ENCODE measurements at places on chromosomes 12 and 14.

DNA sequence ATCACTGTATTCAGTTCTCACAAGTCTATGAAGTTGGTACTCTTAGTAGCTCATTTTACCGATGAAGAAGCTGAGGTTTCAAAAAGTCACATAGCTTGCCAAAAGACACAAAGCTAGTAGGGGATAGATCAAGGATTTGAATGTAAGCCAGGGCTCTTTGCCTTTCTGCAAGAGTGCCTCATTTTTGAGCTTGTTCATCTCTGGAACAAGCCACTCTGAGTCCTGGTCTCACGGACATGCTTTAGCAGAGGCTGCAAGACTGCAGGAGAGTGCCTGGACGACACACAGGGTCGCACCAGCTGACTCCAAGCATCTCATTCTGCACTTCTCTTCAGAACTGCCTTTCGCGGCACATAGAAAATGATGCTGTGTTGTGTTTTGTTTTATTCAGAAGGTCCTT lies 3.7 kb downstream of the NUAK1 start:
- DNase-seq = no peak

GRCh38 chr12:49809381-49809905 lies 18.8 kb downstream of the NCKAP5L start:
- no peak for DNase-seq

- no peak for DNase-seq
Observed at GRCh38 chr12:115423546-115423987, 739.6 kb upstream of the TBX3 start.

DNA sequence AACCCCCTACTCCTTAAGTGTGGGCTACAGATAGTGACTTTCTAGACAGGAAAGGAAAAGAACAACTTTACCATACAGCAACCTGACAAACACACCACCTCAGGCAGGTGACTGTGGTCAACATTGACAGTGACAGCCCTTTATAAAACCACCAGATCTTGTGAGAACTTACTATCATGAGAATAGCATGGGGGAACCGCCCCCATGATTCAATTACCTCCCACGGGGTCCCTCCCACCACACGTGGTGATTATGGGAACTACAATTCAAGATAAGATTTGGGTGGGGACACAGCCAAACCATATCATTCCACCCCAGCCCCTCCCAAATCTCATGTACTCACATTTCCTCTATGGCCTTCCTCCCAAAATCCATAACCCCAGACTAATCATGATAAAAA lies 16.3 kb downstream of the OR10P1 start:
- no peak for DNase-seq

DNA sequence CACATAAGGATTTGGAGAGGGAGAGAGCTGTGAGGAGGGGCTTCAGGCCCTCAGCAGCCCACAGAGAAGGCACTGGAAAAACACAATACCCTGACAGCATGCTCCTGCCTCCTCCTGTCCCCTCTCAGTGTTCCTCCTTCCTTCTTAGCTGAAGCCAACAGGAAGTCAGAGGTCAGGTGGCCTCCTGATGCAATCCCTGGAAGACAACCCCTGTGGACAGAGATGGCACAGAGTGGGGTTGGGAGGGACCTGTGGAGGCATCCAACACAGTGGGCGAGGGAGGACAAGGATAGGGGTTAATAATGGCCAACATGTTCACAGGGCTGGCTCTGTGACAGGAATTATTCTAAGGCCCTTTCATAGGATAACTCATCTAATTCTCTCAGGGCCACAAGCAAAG lies 15.4 kb upstream of the IFI27L2 start:
- DNase-seq = no peak

- DNase-seq = no peak
Observed at GRCh38 chr14:103432627-103433026, 47.4 kb downstream of the MARK3 start.

DNA sequence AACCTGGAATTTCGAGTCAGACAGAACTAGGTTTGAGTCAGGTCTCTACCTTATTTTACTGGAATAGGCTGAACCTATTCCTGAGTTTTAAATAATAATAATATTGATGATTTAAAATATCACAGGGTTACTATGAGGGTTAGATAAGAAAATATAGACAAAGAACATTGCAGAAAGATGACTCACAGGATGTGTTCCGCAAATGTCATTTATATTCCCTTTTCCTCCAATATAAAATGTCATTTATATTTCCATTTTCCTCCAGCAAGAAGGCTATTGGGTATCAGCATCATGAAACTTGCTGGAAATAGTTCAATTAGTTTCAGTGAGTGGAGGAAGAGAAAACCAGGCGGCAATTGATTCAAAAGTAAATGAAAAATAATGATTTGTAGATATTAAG lies 163.9 kb upstream of the RASSF8 start:
- no peak for DNase-seq

- no peak for DNase-seq
Observed at GRCh38 chr14:75631453-75631831, 29.2 kb downstream of the ERG28 start.

GRCh38 chr14:38929416-38929815 lies 173.6 kb downstream of the SEC23A start:
- DNase-seq = no peak

DNA sequence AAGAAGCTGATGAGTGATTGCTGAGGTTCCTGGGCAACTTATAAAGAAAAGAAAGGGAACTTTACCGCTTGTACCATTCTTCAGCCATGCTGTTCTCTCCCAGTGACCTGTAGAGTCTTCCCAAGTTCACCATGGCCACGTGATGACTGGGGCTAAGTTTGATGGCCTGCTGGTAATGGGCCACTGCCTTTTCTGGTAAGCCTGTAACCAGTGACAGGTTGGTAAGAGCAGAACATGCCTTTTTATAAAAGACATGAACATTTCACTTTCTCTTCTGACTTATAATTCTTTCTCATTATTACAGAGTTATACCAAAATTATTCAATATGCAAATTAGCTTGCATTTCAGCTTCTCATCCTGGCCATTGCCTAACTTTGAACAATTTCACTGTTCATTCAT lies 20.9 kb upstream of the OVCH1 start:
- no peak for DNase-seq

DNA sequence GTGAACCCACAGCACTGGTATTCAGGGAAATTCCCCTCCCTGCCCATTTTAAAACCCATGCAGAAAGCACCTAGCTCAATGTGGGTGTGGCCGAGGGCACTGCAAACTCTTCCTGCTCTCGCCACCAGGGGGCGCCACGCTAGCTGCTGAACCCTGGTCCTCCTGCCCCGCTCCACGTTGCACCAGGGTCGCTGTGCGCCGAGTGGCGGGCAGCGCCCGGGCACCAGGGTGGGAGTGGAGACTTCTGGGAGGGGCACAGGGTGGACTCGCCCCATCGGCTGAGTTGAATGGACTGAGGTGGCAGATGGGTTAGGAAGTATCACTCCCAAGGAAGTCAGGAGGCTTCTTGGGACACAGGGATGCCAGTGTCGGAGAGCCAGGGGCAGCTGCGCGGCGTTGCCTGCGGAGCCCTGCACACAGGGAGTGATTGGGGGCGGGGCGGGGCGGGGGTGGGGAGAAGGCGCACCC lies 48.1 kb upstream of the BCL11B start:
- DNase-seq = peak; percentile 47

GRCh38 chr12:123041811-123042655 lies 61.6 kb downstream of the ARL6IP4 start:
- DNase-seq = no peak

DNA sequence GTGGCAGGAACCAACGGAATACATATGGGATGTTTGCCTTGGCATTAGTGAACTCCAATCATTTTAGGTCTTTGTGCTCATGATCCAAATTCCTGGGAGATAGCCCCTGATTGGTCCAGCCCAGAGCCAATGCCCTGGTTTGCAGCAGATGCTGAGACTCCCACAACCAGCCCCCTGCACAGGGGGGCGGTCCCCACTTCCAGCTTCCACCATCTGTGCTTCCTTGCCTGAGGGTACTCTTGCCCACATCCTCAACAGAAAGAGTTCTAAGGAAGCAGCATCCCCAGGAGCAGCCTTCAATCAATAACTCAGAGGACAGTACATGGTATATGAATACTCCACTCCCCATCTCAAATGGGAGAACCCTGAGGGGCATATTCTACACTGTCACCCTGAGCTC lies 39.7 kb upstream of the FICD start:
- DNase-seq = no peak

- no peak for DNase-seq
Observed at GRCh38 chr14:60514378-60514740, 5.4 kb downstream of the SIX6 start.

DNA sequence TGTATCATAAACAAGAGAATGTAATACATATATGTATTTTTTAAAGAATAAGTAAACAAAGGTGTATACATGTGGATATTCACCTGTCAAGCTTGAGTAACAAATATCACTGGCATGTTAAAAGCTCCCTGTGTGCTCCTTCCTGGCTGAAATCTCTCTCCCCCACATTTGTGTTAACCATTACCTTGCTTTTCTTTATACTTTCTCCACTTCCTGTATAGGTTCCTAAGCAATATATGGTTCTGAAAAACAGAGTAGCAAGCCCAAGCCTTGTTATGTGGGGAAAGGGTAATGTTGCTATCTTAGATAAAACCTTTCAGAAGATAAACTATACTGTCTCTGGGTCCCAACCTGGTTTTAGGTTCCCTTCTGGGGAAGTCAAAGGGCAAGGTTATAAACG lies 32.3 kb upstream of the TBC1D30 start:
- no peak for DNase-seq

DNA sequence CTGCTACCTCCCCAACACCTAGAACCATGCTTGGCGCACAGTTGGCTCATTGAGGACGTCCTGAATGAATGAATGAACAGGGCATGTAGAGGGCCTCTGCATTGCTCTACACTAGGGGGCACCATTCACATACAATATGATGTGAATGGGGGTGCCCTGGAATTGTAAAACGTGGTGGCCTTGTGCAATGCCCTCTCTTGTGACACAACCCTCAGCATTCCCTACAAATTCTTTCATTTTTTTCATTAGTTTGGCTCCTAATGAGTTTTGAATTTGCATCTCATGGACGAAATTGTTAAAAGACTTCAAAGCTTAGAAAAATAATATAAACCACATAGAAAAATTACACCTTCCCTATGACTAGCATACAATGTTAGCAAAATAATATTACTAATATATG lies 2.3 kb upstream of the DIO2 start:
- no peak for DNase-seq

DNA sequence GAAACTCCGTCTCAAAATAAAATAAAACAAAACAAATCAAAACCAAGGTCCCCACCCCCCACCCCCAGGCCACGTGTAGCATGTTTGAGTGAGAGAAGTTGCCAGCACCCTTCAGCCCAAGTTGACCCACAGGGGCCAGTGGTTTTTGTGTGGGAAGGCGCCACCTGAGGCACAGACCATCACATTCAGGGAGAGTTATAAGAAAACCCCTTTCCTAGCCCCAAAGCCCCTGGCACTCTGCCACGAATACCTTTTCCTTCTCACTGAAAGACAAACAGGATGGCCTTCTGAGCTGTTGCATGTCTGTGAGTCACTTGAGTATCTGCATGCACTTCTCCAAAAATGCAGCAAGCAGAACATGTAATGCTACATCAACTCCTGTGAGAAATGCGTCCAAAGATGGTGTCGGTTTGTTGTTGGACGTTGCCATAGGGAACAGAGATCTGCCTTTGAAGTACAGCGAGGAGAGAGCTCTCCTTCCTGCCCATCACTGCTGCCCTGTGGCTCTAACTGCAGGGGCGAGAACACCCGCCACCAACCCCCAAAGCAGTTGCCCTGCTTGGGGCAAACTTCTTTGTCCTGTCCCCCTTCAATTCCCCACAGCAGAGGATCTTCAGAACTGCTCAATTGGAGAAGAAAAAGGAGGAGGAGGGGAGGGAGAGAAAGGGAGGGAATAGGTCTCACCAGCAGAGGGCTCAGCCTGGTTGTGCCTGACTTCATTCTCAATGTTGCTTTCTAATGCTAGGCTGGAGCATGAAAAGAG lies 2.7 kb upstream of the TRAF3 start:
- DNase-seq = peak; percentile 40

GRCh38 chr12:15700595-15700994 lies 88.6 kb downstream of the EPS8 start:
- DNase-seq = no peak

GRCh38 chr14:21096978-21097635 lies 1.3 kb downstream of the ZNF219 start:
- DNase-seq = no peak

GRCh38 chr12:108857158-108857407 lies 300 bp downstream of the SSH1 start:
- DNase-seq = peak; percentile 27

DNA sequence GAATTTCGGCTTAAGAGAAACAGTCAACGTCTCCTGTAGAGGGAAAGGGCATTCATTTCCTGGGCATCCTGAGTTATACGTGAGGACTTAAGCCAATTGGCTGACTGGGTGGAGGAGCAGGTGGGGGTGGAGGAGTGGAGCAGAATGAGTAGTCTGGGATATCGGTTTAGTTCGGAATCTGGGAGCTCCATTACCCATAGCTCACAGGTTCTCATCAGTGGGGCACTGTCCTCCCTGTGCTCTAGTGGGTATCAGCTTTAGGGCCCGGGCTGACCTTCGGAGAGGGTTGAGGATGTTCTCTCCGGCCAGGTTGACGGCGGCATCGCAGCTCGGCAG lies 704 bp downstream of the SDR39U1 start:
- DNase-seq = no peak

DNA sequence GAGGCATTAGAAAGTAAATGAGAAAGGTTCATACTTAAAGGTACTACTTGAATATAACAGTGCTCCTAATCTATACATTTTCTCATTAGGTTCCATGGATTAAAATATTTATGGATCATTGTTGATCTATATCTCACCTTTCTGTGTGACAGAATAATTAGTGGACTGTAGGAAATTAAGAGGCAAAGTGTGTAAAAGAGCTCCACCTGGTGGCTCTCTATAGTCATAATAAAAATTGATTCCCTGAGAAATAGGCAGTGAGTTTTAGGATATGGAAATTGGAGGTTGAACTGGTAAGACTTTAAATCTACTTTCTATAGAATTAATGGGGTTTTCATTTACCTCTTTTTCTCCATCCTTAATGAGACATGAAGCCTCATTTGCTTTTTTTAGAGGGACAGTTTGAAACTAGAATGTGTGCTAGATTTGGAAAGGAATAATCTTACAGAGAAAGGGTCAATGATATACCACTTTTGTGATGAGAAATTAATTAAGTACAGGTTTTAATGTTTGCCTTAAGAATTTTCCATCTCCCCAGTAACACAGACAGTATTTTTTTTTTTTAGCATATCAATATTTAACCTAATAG lies 11.8 kb upstream of the DERA start:
- DNase-seq = no peak

DNA sequence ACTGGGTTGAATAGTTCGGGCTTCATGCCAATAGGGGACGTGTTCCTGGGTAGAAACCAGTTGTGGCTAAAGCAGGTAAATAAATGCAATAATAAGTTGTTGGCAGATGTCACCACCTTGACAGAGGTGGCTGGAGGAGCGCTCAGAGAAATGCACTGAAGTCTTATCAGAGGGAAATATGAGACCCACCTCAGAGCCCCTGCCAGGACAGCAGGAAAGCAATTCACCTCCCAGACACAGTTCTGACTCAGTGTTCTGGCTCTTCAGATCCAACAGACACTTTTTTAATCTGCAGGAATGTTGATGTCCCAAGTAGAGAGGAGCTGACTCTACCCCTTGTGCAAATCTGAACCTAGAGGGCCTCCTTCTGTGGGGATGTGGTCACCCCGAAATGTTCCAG lies 687.1 kb upstream of the FBXO33 start:
- DNase-seq = no peak

Measured in activated effector memory CD4-positive, alpha-beta T cell treated with Interleukin-2 at 50 U/mL for 16 hours (primary cell).